ENCODE measurements at places on chromosomes 4 and X.

DNA sequence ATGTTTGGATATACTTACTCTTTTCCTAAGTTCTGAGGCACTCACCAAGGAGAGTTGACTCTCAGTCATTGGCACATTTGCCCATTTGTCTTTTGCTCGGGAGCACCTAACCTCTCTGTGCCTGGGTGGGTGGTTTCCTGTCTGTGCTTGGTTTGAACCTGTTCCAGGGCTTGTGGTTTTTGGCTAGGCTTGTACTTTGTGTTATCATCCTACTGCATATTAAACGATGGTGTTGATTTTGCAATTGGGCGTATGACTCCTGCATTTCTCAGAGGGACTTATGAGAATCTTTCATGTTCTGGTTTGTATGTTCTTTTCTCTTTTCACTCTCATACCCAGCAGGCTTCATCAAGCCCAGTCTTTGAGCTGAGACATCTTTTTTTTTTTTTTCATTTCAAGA lies 161.7 kb downstream of the BTC start:
- no peak for DNase-seq

DNA sequence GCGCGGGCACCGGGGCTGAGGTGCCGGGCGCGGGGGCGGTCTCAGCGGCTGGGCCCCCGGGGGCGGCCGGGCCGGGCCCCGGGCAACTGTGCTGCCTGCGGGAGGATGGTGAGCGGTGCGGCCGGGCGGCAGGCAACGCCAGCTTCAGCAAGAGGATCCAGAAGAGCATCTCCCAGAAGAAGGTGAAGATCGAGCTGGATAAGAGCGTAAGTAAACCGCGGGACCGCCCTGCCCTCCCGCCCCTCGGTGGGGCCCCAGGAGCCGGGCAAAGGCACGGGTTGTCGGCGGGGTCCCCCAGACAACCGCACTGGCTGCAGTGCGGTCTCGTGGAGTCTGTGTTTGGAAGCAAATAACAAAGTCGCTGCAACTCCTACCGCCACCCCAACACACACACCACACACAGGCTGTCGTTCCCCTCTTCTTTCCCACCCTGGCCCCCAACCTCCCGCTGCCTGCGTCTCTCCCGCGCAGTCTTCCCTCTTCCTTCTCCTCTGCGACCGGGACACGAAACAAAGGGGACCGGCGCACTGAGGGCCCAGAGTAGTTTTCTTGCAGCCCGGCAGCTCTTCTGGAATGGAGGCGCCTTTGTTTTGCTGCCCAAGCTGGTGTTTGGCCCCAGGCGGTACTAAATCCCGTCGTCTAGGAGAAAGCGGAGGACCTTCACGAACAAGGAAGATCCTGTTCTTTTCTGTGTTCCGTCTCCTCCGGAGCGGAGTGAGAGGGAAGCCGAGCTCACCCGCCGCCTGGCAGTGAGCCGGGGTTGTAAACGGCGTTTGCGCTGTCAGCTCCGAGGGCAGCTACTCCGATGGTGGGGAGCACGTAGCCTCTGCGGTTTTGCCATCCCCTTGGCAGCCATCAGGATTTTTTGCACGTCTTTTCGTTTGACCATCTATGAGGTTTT lies 788 bp downstream of the SAP30 start:
- DNase-seq = peak; percentile 82

- no peak for DNase-seq
Observed at GRCh38 chr4:16852228-16852627, 46.2 kb downstream of the LDB2 start.

- no peak for DNase-seq
Observed at GRCh38 chr4:11743236-11743635, 314.5 kb upstream of the HS3ST1 start.

- DNase-seq = no peak
Observed at GRCh38 chrX:125293850-125294780, 25.6 kb upstream of the TEX13C start.

DNA sequence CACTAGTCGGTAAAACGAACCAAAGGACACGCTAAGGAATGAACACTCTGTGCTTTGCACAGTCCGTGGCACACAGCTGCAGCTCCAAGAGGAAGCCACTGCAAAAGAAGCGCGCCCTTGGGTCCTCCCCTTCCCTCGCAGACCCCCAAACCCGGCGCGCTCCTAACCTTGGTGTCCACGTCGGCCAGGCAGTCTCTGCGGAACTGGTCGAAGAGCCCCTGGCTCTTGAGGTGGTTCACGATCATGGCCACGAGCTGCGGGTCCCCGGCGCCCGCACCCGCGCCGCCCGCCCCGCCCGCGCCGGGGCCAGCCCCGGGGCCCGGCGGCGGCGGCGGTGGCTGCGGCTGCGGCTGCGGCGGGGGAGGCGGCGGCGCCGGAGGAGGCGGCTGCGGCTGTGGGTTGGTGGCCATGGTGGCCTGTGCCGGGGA lies 333 bp downstream of the BOD1L1 start:
- DNase-seq = no peak

GRCh38 chr4:113256946-113257345 lies 207.5 kb downstream of the ANK2 start:
- DNase-seq = no peak

DNA sequence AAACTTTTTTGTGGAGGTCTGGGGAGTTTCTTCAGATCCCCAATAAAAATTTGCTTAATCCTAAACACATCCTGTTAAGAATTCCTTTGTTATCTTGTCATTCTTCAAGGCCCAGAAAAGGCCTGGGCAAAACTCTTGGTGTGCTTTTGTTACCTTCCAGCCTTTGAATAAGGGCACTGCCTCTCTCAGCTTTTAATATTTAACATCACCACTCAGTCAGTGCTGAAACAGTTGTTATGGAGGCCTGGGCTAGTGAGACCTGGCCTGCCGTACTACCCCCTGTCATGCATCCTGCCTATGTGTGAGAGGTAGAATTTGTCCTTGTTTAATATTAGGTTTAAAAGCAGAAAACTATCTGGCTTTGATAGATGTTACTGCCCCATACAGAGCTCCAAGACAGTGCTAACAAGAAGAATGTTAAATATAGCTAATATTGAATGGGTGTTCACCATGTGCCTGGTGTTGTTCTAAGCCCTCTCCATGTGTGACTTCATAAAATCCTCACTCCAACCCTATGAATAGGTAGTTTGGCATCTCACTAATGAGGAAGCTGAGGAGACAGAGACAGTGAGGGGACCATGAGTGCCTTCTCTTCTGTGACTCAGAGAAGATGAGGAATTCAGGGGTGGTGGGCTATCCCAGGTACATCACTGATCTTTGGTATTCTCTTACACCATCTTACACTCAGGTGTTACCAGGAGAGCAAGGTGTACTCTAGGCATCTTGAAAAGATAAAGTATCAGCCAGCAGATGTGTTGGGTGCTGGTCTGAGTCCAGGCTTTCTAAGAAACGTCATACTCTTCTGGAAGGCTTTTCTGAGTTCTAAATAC lies 6.2 kb downstream of the PPP1R2C start:
- DNase-seq = no peak

- no peak for DNase-seq
Observed at GRCh38 chr4:83723609-83724008, 187.7 kb downstream of the GPAT3 start.

DNA sequence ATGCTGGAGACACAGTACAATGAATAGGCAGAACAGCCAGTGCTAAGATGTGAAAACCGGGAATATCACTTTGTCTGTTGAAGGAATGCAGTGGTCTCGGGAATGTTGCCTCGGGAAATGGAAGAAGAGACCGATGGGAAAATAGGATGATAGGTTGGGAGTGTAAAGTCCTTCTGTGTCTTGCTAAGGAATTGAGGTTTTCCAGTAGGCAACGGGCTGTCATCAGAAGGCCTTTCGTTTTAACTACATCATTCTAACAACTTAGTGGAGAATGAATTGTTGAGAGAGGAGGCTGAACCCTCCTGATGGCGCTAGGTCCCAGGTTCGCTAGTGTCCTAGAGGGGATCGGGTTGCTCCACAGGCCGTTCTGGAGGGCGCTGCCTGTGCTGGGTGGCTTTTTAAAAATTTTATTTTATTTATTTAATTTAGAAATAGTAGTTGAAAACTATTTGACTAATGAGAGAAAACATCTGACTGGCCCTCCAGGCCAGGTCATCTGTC lies 730 bp downstream of the VBP1 start:
- DNase-seq = peak; percentile 30

- no peak for DNase-seq
Observed at GRCh38 chr4:114017120-114017917, 37.9 kb upstream of the ARSJ start.

DNA sequence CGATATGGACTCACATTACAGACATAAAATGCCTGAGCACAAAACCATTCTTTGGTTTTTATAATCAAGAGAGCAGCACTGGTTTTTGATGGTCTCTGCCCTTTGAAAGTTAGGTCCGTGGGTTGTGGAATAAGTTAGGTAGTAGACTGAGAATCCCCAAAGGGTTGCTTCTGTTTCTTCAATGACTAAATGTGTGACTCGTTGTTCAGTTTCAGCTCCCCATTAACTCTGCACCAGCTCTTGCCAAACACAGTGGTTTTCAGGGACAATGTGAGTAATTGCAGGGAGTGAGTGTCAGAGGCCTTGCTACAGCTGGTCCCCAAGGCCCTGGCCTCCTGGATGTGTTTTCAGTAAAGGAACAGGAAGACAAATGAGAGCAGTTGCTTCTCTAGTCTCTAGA lies 24.8 kb downstream of the SMIM20 start:
- DNase-seq = no peak

DNA sequence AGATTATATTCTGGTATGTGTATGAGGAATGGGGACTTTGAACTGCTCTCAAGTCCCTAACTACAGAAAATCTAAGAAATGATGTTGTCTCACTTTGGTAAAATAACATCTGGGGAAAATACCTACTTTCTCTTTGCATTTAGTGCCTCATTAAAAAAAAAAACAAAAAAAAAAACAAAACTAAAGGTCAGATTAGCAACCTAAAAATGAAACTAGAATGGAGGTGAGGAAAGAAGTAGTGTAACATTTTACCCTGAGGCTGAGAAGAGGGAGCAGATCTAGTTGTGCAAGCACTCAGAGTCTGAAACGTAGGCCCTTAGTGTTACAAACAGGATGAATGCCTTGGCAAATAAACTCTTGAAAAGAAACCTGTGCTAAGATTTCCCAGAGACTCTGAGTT lies 56.0 kb downstream of the VGLL1 start:
- DNase-seq = no peak

GRCh38 chrX:73647632-73648322 lies 84.8 kb downstream of the CHIC1 start:
- no peak for DNase-seq

- DNase-seq = no peak
Observed at GRCh38 chr4:184911310-184911709, 85.5 kb upstream of the ACSL1 start.

DNA sequence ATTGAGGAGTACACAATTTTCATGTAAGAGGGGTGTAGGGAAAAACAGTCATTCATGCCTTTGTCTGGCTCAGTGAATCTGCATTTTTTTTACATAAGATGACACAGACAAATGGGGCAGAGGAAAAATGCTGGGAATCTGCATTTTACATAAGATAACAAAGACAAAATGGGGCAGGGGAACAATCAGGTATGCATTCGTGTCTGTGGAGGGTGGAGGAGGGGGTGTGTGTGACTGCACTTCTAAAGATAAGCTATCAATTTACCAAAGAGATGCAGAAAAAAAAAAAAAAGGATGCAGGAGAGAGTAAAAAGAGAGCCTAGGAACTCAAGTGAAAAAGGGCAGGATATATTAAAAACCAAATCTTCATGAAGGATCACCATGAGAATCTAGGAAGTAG lies 637.4 kb downstream of the ZNF674 start:
- no peak for DNase-seq

DNA sequence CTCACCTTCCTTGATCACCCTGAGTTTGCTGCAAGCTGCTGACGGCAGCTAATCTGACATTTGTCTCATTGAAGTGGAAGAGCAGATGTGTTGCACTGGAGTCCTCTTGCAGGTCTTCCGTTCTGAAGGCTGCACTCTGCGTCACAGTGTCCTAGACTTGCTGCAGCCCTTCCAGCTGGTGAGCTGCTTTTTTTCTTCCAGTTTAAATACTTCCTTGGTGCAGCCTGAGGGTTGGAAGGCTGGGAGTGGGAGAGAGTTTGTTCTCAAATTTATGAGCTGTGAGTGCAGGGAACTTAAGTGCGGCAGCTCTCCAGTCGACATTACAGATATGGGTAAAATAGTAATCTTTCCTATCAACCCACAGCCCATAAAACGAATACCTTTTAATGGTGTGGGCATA lies 303.6 kb upstream of the FAT1 start:
- DNase-seq = no peak

DNA sequence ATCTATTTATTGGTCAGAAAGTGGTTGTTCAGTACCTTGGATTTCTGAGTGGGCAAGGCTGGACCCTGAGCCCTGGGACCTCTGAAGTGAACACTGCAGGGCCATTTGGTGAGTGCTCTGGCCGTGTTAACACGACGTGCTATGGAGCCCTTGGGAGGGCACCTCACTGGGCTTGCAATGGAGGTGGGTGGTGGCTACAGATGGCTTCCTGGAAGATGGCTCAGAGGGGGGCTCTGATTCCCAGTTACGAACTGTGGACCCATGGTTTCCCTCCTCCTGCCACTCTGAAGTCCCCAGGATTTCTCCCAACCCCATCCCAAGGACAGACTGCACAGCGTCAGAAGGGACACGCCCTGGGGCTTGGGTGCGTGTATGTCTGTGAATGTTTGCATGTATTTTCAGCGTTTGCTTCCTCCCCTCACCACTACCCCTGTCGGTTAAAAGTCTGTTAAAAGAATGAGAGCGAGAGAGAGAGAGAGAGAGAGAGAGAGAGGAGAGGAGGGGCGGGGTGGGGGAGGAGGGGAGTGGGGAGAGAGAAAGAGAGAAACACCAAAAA lies 3.7 kb upstream of the RHOH start:
- no peak for DNase-seq

DNA sequence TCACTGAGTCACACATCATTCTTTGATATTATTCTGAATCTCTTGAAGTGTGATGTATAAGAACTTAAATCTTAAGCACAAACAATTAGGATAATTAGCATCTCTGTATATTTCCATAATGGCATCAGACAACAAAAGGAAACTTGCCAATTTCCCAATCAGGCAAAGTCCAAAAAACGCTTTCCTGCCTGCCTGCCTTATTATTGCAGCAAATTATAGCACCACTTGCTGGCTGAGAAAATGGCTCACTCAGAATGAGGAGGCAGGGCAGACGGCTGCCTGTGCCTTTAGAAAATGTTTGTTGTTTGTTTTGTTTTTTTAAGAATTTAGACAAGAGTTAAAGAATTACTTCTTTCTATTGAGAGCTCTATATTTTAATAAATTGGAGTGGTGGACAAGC lies 27.7 kb upstream of the NR3C2 start:
- DNase-seq = no peak

- no peak for DNase-seq
Observed at GRCh38 chr4:176432811-176433540, 113.2 kb downstream of the SPCS3 start.

DNA sequence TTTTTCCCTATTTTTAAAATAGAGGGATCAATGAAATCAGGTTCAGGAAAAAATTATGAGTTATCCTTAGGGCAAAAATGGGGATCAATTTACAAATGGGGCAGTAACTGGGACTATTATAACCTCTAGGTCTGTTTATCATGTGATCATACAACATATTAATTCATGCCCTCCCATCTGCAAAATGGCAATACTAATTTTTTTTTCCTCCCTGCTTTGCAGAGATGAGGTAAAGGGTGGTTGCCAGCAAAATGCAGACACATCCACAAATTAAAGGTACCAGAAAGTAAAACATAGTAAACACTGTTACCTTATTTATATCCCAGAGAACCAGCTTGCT lies 467 bp downstream of the HSD17B11 start:
- DNase-seq = peak; percentile 5
